ENCODE measurements at places on chromosomes 4 and X.

DNA sequence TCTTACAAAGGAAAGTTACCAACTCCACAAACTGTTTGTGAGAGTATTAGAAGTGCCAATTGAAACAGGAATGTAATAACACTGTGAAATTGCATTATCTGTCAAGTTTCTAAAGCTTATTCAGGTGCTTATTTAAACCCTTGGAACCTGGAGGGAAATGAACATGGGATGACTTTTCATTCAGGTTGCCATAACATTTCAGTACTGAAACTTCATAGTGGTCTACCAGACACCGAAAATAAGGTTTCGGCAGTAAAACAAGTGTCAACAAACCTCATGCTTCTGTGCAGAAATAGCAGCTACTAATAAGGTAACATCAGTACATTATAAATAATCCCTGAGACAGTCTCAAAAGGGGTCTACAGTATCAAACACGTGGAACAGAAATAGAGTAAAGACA lies 890.7 kb upstream of the INTU start:
- no peak for DNase-seq

DNA sequence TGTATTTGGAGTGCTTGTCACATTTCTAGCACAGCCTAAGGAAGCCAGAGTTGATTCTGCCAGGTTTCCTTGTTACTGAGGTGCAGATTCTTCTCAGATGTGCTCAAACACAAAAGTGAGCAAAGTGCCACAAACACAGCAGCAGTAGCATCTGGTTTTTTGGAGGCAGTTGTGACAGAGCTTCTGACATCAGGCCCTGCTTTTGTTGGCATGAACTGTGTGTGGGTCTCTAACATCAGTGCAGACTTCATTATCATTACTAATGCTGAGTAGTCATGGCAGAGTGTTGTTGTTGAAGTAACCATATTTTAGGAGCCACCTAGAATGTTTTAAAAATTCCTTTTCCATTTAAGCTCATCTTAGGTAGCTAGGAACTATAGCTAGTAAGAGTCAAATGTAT lies 656.6 kb downstream of the ANKRD50 start:
- DNase-seq = no peak

DNA sequence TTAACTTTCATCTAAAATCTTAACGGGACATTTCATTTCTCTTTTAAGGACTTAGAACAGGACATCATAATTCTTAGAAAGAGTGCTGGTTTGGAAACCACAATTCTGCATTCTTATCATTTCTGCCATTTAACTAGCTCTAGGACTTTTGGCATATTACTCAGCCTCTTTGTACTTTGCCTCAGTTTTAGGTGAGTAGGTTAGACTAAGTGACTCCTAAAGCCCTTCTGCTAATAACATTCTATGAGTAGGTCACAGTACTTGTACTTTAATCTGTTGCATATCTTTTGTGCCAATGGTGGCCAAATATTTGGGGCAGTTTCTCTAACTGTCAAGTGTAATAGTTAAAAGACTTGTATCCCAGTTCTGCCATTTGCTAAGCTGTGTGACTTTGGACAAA lies 115.4 kb upstream of the NUDT6 start:
- DNase-seq = no peak

DNA sequence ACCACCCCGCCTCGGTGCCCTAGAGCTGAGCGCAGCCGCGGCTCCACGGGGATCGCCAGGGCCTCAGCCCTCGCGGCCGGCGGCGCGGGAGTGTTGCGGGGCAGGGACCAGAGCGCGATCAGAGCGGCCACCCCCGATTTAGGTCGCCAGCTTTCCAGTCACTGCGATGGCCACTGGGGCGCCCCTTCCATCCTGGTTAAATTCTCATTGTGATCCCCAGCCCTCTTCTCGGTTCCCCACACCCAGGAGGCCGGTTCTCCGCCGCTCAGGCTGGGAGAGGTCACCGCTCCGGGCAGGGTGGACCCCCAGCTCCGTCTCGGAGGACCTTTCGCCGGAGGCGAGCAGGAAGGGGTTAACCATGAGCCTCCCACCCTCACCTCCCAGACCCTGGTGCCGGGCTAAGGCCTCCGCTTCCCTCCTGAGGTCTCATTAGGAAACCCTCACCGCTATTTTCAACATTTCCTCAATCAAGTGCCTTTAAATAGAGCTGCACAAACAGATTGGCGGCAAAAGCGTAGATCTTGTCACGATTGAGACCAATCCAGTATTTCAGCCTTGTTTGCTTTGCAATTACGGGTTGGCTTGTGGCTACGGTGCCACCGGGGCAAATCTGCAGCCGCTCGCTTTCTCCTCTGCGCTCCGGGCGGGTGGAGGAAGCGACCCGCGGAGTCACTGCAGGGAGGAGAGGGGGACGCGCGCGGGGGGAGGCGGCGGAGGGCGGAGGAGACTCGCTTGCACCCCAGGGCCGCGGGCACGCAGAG lies 8.3 kb upstream of the HAND2 start:
- no peak for DNase-seq

DNA sequence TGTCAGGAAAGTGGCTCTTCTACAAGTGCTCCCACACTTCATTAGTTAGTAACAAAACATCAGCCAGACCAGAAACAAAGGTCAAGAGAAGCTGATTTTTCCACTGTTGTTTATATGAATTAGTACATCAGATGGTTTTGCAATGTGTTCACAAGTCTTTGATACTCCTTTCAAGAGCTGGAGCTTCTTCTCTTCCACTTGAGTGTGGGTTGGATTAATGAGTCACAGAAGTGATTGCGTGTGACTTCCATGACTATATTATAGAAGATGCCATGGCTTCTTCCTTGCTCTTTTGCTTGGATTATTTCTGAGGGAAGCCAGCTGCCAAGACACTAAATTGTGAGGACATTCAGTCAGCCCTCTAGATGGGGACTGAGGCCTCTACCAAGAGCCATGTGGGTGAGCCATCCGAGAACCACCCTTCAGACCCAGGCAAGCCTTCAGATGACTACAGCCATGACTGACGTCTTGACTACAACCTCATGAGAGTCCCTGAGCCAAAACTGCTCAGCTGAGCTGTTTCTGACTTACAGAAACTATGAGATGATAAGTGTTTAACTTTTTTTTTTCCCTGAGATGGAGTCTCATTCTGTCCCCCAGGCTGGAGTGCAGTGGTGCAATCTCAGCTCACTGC lies 18.1 kb downstream of the SOWAHB start:
- DNase-seq = no peak

DNA sequence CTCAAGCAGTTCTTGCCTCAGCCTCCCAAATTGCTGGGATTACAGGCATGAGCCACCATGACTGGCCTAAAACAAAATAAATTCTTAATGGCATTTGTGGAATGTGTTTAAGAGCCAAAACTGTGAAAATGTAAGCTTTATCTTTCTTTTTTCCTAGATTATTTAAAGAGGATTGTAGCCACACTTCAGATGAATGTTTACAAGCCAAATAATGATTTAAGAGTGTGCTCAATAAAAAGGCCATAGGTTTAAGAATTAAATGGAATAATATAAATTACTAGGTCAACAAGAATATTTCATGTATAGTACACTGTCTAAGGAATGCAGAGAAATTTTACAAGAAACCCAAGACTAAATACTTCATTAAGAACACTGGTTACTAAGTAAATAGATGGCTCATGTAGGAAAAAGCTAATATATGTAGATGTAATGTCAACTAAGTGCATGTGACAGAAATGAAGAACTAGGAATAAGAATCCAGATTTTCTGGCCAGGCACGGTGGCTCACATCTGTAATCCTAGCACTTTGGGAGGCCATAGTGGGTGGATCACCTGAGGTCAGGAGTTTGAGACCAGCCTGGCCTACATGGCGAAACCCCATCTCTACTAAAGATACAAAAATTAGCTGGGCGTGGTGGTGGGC lies 21.3 kb upstream of the UGDH start:
- no peak for DNase-seq

- DNase-seq = no peak
These were observed 20.8 kb downstream of the ENOPH1 start for GRCh38 chr4:82450966-82451755.

DNA sequence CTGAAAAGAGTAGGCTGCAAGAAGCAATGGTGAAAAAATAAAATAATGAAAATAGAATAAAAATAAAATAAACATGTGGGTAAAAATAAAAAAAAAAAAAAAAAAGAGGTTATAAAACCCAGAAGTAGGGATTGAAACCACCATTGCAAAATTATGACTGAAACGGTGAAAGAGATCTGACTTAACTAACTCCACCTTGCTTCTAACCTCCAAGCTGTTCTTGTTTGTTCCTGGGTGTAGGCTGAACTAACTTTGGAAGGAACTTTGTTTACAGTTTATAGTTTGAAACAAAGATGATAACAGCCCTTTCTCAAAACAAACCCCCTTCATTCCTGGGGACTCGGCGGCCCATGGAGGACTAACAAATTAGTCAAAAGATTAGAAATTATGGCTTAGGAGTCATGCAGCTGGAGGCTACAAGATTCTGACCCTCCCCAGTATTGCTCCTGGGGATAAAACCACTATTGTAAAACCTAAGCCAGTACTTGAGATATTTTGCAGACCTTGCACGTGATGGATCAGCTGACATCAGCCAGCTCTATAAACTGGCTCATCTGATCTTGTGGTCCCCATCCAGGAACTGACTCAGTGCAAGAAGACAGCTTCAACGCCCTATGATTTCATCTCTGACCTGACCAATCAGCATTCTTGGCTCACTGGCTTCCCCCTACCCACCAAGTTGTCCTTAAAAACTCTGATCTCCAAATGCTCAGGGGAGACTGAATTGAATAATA lies 30.4 kb downstream of the DDX60L start:
- DNase-seq = no peak

- no peak for DNase-seq
These were observed 26.8 kb upstream of the HMX1 start for GRCh38 chr4:8898419-8898818.

DNA sequence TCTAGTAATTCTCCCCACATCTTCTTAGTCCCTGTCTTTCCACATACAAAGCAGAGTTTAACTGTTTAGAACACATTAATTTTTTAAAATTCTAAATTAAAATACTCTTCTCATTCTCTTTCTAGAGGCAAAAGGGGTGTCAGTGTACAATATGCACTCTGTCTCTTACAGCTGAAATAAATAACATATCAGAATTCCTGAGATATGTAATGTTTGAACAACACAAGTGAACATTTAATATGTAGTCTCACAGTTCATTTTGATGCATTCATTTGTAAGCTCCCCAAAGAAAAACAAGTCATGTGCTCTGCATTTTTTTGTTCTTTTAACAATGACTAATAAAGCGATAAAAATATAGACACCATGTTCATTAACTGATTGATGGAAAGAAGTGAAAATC lies 19.7 kb upstream of the SULT1B1 start:
- no peak for DNase-seq

DNA sequence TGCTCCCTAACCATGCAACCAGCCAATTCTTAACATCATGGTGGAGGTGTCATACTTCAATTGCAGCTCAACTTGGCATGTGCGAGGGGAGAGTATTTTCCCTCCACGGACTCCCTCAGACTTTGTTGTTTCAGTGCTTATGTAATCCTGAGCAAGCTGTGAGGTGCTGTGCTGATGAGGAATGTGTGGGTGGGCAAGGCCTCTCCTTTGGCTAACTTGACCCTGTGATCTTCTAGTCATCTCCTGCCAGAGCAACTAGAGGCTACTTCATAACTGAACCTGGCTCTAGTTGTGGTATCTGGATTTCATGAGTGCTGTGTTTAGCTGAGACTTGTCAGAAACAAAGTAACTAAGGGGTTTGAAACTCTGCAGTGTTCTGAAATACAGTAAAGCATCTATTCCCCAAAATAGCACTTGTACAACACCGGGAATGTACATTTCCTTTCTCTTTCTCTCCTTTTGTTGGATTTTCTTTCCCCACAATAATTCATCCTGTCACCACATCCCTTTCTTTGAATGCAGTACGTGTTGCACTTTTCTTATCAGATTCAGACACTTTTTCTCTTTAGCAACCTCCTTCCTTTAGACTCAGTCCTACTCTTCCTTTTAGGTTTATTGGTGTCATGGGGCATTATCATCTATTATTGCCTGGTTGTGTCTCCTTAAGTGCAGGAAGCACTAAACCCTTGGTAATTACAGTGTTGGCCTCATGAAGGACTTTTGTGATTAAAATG lies 415.2 kb upstream of the NR3C2 start:
- no peak for DNase-seq
